ENCODE measurements at places on chromosomes 4 and X. TPM values are rescaled to one million over a fixed set of nuclear protein-coding genes. Genes with fewer than 3 reads are reported as not detected.

DNA sequence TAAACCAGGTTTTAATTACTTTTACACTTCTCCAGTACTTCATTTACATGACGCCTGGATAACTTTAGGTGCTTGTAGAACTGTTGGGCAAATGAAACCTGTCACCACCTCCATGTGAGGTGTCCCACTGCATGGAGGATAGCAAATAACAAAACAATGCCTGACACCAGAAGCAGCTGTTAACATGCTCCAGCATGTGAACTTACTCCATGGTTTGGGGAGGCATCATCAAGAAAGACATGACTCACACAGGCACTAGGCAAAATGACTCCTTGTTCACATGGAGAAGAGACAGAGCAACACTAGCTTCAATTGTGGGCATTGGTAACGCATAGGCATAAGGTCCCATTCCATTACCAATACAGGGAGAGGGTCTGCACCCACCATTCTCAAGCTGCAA lies 198.1 kb upstream of the F9 start:
- H3K36me3 ChIP-seq: no peaks in the 10 kb centered on the region
- H3K27ac ChIP-seq: no peak overlapping the region
- no peaks in the 10 kb centered on the region for H3K4me1 ChIP-seq
- no peak for DNase-seq
- H3K27me3 ChIP-seq: no peaks in the 10 kb centered on the region

DNA sequence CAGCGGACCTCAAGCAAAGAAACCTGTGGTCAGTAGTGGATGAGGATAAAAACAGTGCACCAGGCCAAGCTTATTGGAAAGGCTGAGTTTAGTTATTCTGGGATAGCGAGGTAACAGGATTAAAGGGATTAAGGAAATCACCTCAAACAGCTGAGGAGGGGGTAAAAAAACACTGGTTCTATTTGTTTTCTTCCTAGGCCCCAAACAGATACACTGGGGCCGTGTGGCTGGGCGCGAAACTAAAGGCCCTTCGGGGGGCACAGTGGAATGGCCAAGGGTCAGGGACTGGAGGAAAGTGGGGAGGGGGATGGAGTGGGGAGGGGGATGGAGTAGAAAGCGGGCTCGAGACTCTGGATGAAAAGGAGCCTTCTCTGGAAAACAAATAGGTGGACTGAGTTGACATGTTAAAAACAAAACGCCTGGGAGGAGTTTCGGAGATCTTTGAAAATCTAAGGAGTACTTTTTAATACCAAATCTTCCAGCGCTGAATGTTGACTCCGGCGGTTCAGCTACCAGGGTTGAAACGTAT lies 2.9 kb downstream of the SOX3 start:
- H3K4me1 ChIP-seq: no peaks in the 10 kb centered on the region
- no peaks in the 10 kb centered on the region for H3K36me3 ChIP-seq
- no peak overlapping the region for H3K4me3 ChIP-seq
- DNase-seq: no peak
- no peak overlapping the region for H3K27ac ChIP-seq
- peaks cover 16% of the 10 kb centered on the region for H3K27me3 ChIP-seq

- H3K27ac ChIP-seq: no peak overlapping the region
- H3K27me3 ChIP-seq: no peaks in the 10 kb centered on the region
Measured at GRCh38 chr4:150950657-150951288, 64.3 kb downstream of the LRBA start.

DNA sequence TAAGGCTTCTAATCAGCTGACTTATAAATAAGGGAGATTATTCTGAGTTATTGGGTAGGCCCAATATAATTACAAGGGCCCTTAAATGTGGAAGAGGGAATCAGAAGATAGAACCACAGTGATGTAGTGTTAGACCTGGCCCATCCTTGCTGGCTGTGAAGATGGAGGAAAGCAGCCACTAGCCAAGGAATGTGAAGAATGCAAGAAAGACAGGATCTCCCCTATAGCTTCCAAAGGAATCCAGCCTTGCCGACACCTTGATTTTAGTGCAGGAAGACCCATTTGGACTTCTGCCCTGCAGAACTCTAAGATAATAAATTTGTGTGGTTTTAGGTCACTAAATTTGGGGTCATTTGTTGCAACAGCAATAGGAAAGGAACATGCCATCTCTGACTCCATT lies 150.6 kb downstream of the SPATA18 start:
- no peaks in the 10 kb centered on the region for H3K4me1 ChIP-seq
- H3K4me3 ChIP-seq: no peak overlapping the region
- H3K36me3 ChIP-seq: no peaks in the 10 kb centered on the region
- no peak overlapping the region for H3K27ac ChIP-seq

- H3K27me3 ChIP-seq: no peaks in the 10 kb centered on the region
- DNase-seq: no peak
- peak overlapping the region; percentile 86 for H3K4me3 ChIP-seq
Measured at GRCh38 chr4:70838204-70838603, 1.5 kb downstream of the GRSF1 start.

DNA sequence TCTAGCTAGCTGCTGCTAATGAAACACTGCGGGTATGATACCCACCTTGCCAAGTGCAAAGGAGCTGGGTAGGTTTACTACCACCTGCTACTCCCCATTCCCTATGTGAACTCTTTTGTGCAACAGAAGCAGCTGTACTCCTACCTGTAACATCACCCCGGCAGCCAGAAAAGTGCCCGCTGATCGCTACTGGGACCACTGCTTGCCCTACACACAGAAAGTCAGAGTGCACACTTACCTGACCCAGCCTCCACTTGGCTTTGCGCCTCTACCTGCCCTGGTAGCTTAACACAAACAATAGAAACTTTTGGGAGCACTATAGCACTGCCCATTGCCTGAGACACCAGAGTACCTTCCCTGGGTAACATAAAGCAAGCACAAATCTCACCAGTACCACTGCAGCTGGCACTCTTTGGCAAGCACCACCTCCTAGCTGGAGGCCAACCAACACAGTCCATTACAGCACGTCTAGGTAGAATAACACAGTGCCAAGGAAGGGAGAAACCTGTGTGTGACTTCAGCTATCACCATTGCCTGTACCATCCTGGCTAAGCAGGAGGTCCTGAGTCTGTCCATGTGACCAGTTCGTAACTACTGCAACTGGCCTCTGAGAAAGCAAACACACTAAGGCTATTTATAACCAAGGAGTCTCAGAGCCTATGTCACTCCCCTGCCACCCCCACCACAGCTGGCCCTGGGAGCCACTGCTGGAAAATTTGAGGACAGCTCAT lies 80.1 kb downstream of the CENPC start:
- no peaks in the 10 kb centered on the region for H3K4me1 ChIP-seq
- H3K36me3 ChIP-seq: no peaks in the 10 kb centered on the region
- no peak for DNase-seq
- H3K27ac ChIP-seq: no peak overlapping the region
- H3K27me3 ChIP-seq: no peaks in the 10 kb centered on the region

DNA sequence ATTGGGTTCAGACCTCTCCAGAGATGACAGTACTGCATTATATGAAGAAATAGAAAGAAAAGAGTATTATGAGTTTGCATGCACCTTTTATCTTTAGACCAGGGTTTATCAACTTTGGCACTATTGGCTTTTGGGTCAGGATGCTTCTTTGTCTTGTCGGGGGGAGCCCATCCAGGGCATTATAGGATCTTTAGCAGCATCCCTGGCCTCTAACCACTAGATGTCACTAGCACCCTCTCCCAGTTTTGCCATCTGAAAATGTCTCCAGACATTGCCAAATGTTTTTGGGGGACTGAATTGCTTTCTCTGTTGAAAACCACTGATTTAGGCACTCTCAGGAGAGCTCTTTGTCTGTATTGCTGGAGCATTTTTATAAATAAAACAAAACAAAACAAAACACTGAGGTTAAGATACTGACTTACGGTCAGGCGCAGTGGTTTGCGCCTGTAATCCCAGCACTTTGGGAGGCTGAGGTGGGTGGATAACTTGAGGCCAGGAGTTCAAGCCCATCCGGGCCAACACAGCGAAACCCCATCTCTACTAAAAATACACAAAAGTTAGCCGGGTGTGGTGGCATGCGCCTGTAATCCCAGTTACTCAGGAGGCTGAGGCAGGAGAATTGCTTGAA lies 23.6 kb downstream of the CA5B start:
- H3K4me3 ChIP-seq: no peak overlapping the region
- DNase-seq: no peak
- H3K36me3 ChIP-seq: no peaks in the 10 kb centered on the region
- H3K27me3 ChIP-seq: no peaks in the 10 kb centered on the region
- no peak overlapping the region for H3K27ac ChIP-seq

GRCh38 chr4:55633903-55634302 lies 2.2 kb downstream of the NMU start:
- H3K36me3 ChIP-seq: no peaks in the 10 kb centered on the region
- no peak for DNase-seq
- H3K4me3 ChIP-seq: no peak overlapping the region
- no peak overlapping the region for H3K27ac ChIP-seq
- no peaks in the 10 kb centered on the region for H3K4me1 ChIP-seq
- H3K27me3 ChIP-seq: no peaks in the 10 kb centered on the region

GRCh38 chr4:187309456-187309855 lies 585.8 kb upstream of the FAT1 start:
- H3K4me3 ChIP-seq: no peak overlapping the region
- H3K27me3 ChIP-seq: no peaks in the 10 kb centered on the region
- H3K4me1 ChIP-seq: no peaks in the 10 kb centered on the region
- no peaks in the 10 kb centered on the region for H3K36me3 ChIP-seq

DNA sequence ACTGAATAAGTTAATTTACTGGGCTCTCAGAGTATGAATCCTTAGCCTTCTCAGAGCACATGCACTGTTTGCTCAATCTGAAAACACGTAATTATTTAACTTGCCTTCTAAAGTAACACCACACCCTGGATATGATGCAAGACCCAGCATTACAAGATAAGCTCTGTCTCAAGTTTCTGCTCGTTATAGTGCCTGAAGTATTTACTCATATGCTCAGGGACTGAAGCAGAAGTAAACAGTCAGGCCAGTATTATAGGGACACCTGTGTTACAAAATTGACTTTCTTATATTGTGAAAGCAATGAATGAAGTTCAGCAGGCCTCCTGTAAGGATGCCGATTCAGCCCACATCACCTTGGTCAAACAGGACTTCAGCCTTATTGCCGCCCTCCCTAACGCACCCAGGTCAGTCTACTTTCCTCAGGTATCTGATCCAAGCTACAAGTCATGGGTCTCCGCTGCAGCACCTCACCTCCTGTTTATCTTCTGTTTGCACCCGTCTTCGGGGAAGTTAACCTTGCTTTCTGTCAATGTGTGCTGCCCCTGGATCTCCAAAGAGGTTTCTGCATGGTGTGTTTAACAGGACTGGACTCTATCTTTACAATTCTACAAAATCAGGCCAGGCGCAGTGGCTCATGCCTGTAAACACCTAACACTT lies 42.8 kb upstream of the KLF3 start:
- no peaks in the 10 kb centered on the region for H3K27me3 ChIP-seq
- no peak overlapping the region for H3K4me3 ChIP-seq
- peak overlapping the region; percentile 3 for H3K27ac ChIP-seq
- peak; percentile 23 for DNase-seq
- H3K36me3 ChIP-seq: no peaks in the 10 kb centered on the region

- no peaks in the 10 kb centered on the region for H3K4me1 ChIP-seq
- H3K27ac ChIP-seq: no peak overlapping the region
- no peaks in the 10 kb centered on the region for H3K27me3 ChIP-seq
- no peak overlapping the region for H3K4me3 ChIP-seq
- DNase-seq: no peak
Measured at GRCh38 chr4:104973708-104974107, 173.0 kb upstream of the TET2 start.

DNA sequence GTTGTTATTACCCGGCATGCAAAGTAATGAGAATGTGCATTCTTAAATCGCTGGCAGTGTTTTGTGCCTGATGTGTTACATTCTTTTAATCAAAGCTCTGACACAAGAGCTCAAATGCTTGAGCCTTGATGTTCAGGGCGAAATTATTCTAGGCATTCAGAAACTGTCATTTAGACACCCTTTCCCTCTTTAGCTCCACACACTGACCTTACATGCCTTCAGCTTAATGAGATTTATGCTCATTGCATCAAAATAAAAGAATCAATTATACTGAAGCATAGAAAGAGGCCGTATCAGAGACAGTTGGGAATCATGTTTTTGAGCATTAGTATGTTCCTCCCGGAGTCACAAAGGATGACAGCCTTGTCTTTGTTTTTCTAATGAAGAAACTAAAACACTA lies 56.7 kb downstream of the FAM114A1 start:
- H3K4me3 ChIP-seq: no peak overlapping the region
- no peak overlapping the region for H3K27ac ChIP-seq
- no peak for DNase-seq

DNA sequence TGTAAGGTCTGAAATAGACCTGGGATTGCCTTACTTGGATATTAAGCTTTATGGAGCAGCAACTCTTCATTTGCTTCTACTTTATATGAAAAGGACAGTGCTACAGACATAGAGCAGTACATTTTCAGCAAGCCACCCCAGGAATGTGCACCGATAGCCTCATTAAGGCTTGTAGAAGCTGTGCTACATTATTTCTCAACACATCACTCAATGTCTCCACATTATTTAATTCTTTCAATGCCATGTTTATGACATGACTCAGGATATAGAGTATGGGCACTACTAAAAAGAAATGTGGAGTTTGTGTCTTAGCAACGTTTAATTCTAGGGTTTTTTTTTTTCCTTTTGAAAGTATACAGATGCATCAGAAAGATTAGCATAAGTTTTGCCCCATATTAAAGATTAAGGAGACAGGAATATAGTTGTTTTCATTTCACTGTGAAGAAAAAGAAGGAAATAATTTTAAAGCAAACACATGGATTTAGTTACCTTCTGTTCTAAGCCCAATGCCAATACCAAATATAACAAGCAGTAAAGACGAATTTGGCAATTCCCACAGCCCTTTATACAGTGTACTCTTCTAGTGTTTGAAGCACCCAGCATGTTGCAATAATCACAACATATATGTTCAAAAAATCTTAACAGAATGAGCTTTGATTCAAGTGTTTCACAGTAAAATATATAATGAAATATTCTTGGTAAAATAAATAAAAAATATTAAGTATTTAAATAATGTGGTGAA lies 2140.1 kb upstream of the AGA start:
- H3K4me3 ChIP-seq: no peak overlapping the region
- H3K27me3 ChIP-seq: no peaks in the 10 kb centered on the region
- H3K4me1 ChIP-seq: no peaks in the 10 kb centered on the region
- no peak for DNase-seq
- H3K36me3 ChIP-seq: no peaks in the 10 kb centered on the region
- no peak overlapping the region for H3K27ac ChIP-seq

DNA sequence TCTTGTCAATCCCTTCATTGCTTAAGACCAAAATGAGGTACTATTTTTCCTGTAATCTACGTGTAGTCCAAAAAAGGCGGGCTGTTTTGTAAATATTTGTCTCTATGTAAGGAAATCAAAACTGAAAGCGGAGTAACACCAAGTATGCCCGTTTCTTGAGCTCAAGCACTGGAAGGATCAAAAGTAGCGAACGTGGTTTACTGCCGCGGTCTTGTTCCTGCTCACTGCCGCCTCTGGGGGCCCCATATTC lies 71.5 kb downstream of the AFF1 start:
- H3K36me3 ChIP-seq: no peaks in the 10 kb centered on the region
- DNase-seq: no peak
- no peaks in the 10 kb centered on the region for H3K27me3 ChIP-seq
- H3K27ac ChIP-seq: peak overlapping the region; percentile 95
- peak overlapping the region; percentile 66 for H3K4me3 ChIP-seq

TMEM156 gene
- 0.49 TPM for polyA plus RNA-seq

TECRL gene
- polyA plus RNA-seq: 0.04 TPM

SFRP2 gene
- 4.7 TPM for polyA plus RNA-seq

SPINK2 gene
- 0.63 TPM for polyA plus RNA-seq

ALAS2 gene
- 0.70 TPM for polyA plus RNA-seq

PRSS12 gene
- 5.9 TPM for polyA plus RNA-seq

Measured in pancreas (tissue), 10 donors.